Stimulated activated CD4-positive, alpha-beta T cell treated with anti-CD3 and anti-CD28 coated beads, Interleukin-15, amount 100 ng/mL, for 48 hours (primary cell): ENCODE measurements at places on chromosomes 6 and 20.

DNA sequence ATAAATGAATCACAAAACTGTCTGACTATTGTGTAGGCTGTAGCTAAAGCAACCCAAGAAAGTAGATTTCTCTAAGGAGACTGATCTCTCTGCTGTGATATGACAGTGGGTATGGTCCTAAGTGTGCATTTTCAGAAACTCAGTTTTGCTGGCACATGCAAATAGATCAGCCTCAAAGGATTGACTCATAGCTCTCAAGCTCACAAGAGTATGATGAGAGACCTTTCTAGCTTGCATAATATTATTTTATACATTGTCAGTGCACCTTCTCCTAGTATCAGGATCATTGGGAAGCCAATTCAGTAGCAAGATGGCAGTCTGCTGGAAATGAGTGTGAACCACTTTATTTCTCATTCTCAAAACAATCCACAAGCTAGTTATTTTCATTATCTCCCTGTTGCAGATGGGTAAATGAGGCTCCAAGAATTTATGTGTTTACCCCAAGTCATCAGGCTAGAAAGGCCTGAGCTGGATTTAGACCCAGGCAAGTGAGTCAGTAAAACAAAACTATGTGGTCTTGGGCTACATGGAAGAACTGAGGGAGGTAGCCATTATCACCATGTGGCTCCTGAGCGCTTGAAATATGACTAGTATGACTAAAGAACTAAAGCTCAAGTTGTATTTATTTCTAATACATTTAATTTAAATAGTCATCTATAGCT is 27.9 kb upstream of the PLCB4 start:
- DNase-seq: no peak

- DNase-seq: no peak
Measured at GRCh38 chr6:169112483-169113320, 140.9 kb downstream of the THBS2 start.

DNA sequence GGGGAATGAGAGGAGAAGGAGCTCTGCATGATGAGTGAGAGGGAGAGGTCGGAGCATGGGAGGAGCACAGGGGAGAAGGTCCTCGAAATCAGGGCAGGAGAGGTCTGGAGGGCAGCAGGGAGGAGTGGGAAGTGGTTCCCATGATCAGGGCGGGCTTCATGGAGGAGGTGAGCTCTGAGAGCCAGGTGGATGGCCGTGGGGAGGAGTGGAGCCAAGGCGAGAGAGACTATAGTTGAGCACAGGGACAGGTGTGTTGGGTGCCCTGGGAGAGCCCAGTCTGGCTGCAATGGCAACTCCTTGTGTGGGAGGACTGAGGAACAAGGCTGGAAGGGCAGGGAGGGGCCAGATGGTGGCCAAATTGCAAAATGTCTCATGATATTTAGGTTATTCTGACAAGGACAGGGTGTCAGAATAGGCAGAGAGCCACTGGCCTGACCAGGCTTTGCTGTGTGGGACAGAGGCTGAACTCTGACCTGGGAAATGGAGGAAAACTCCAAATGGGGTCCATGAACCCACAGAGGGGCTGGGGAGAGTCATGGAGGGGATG is 21.4 kb downstream of the TTBK1 start:
- DNase-seq: no peak

- no peak for DNase-seq
Measured at GRCh38 chr6:90086517-90086916, 192.2 kb downstream of the GJA10 start.

DNA sequence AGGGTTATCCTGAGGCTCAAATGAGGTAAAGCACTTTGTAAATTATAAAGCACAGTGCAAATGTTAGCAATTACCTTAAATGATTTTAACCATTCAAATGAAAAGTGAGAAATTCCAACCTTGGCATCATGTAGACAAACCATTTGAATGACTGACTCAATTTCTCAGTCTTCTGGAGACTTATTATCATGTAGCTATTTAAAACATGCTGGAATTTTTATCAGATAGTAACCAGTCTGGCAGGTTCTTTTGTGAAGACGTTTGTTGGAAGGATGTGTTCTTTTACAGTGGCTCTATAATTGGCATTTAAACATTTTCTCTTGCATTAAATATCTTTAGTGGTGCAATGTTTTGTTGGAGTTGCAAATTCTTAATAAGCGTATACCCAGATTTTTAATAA is 386.6 kb downstream of the NKAIN2 start:
- no peak for DNase-seq

DNA sequence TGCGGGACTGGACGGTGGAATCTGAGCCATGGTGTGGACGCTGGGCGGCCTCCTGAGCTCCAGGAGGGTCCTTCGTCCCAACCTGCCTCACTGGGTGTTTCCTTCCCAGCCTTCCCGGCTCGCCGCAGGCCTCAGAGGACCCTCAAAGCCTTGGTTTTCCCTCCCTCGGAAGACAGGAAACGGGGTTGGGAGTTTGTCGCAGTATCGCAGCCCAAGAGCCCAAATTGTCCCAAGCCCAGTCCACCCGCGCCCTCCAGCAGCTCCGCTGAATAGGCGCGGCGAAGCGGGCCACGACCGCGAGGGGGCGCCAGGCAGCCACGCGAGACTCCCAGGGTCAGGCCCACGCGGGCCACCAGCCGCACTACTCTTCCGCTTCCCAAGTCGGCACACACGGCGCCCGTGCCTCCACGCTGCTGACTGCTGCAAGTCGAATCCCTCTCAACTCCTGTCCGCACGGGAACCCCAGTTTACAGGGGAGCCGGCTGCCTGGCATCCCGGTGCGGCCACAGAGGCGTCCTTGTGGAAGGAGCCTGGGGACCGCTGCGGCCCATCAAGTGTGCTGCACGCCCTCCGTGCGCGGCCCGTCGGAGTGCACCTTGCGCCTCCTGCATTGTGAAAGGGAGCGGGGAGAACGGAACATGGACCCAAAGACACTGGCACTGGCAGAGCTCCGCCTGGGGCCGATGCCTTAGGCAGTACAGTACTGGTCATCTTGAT is 40.4 kb upstream of the HMGA1 start:
- DNase-seq: peak; percentile 74

DNA sequence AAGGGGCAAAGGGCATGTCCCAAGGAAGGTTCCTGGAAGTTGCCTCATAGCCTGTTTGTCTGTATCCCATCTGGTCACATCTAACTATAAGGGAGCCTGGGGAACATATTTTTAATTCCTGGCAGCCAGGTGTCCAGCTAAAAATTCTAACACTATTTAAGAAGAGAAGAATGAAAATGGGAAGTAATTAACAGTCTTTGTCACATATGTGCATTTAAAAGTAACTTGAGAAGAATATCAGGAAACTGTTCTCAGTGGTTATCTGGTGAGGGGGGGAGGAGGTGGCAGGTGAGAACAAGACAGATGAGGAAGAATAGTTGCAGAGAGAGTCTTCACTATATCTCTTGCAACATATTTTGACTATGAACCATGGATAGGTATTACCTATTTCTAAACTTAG is 75.5 kb upstream of the ELOVL5 start:
- no peak for DNase-seq

DNA sequence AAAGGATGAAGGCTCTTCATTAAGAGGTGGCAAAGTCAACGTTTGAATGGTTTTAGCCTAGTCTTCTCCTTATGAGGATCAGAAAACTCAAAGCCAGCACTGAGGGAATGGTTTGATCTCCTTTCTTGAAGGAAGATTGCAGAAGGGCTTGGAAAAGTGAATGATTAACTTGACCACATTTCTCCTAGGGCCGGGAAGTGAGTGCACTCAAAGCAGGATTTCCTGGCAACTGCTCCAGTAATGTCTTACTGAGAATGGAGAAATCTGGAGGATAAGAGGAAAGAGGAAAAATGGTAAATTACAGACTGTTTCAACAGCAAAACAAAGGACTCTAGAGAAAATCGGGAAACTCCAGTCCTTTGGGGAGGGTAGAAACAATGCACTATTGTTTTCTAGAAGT is 189.0 kb upstream of the FOXA2 start:
- no peak for DNase-seq

DNA sequence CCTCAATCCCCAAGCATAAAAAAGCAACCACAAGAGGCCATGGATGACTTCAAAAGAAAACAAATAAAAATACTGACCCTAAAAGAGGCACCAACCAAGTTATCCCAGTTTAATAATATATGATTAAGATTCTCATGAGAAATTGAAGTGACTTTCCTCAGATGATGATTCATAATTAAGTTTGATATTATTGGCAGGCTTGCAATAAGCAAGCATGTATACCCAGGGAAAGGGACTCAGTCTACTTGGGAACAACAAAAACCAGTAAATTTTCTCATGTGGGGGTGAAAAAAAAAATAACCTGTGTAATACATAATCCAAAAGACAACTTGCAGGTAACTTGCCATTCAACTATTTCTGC is 19.6 kb downstream of the JAG1 start:
- no peak for DNase-seq

- no peak for DNase-seq
Measured at GRCh38 chr6:18323935-18324705, 59.8 kb upstream of the DEK start.

- no peak for DNase-seq
Measured at GRCh38 chr6:3919130-3919628, 70.0 kb downstream of the FAM50B start.

- DNase-seq: no peak
Measured at GRCh38 chr6:130725551-130725950, 101.7 kb upstream of the SMLR1 start.

GRCh38 chr20:13995086-13995665 is at the start of gene MACROD2:
TSS of gene MACROD2 (plus strand) at chr20:13995516.
- peak; percentile 15 for DNase-seq

GRCh38 chr20:9514072-9514460 is 324 bp upstream of the LAMP5 start:
- no peak for DNase-seq

DNA sequence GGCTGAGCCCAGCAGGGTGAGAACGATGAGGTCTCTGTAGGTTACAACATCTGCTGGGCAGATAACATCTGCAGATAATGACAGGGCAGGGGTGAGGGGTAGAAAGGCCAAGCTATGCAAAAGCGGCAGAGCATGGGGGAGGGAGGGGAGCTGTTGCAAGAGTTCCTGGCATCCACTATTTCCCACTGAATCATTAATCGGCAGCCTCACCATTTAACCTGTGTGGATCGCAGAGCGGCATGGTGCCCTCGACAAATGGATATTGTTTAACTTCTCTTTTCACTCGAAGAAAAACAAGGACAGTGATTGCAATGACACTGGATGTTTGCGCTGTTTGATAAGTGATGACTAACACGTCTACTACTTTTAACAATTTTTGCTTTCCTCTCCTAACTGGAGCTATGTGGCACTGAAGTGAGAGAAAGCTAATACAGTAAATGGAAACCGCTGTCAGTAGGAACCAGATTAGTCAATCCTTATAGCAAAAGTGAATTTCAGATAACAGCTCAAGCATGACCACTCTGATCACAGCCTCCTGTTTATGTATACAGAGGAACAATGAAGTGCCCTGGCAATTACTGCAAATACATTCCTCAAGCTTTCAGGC is 381.5 kb downstream of the TFAP2A start:
- DNase-seq: no peak

DNA sequence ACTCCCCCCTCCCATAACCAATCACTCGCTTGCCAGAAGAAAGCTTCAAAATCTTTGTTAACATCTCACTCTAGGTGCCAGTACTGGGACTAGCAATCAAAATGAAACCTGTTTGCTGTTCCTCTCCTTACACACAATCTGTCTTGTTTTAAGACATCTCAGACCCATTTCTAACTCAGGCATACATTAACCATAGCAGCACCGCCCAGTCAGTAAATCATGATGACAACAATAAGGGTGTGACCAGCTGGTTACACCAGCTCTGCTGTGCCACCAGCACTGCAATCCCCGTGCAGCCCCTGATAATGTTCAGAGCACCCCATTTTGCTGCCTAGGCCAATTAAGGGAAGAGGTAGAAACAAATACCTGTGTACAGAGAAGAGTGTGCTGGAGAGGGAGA is 185.2 kb upstream of the TAB2 start:
- DNase-seq: no peak

- DNase-seq: no peak
Measured at GRCh38 chr20:3193806-3194616, 10.5 kb downstream of the DDRGK1 start.

DNA sequence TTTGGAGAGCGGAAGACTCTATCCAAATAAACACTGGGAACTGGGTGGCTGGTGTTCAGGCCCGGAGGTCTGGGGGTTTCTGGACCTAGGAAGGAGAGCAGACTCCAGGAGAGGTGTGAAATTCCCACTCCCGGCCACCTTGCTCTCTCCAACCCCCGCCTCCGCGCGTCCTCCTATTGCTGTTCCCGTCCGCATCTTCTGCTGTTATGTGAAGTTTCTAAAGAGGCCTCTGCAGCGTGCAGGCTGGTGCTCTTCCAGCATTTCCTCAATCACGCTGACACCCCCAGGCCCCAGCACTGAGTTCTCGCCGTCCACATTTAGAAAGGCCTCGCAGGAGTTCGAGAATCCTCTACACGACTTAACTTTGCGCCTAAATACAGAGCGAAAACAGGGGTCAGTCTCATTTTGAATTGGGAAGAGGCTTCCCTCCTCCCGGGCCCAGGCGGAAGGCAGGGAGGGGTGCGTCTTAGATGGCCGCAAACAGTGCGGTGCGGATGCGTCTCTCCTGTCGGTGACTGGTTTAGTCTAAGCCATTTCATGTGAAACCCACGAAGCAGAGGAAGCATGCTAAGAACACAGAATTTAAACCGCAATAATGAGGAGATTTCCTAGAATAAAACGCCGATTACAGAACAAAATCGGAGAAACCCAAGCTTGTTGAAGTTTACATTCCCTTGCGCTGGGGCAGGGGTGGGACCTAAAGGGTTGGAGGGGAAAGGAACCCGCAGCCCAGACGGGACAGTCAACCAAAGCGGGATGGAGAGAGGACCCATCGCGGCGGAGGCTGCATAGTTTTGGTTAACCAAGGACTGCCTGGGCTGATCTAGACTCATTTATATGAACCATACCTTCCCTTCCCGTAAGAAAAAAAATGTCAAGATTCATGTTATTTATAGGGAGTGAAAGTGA is 4.0 kb upstream of the FOXF2 start:
- no peak for DNase-seq

DNA sequence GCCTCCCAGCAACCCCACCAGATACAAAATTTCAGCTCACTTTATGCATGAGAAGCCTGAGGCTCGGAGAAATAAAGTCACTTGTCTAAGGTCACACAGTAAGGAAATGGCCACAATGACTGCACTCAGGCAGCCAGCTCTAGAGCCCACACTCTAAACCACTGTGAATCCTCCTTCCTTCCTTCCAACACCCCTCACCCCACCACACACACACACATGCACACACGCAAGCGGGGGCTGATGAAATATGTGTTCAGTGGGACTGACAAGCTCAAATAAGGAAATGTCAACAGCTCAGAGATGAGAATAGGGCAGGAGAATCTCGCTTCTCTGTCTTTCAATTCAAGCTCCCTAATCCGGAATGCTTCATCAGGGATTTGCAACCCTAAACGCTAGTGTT is 6.0 kb upstream of the BPIFA1 start:
- DNase-seq: no peak

- no peak for DNase-seq
Measured at GRCh38 chr6:116444092-116444491, 17.1 kb upstream of the CALHM6 start.

DNA sequence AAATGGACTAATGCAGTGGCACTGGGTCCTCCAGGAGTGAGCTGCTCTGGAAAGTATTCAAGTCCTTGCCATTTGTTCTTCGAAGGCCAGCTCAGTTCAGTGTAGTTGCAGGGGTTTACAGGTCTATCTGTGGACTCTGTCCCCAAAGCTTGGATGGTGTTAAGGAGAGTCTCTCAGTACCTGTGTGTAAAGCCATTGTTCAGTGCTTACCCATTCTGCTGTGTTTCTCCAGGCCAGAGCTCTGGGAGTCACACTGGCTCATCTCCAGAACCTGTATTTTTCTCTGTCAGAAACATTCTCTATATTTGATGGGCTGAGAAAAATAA is 66.6 kb downstream of the DTD1 start:
- no peak for DNase-seq
